ENCODE measurements at places on chromosomes 4 and X. TPM values are rescaled to one million over a fixed set of nuclear protein-coding genes. Genes with fewer than 3 reads are reported as not detected.

The CENPI gene
- 0.16 TPM for polyA plus RNA-seq

The PAGE5 gene
- not detected for polyA plus RNA-seq

The GNRHR gene
- not detected for polyA plus RNA-seq

The XAGE1B gene
- polyA plus RNA-seq = not detected

The ADAMTS3 gene
- polyA plus RNA-seq = 0.13 TPM

The FHDC1 gene
- polyA plus RNA-seq = 0.69 TPM

The RTL3 gene
- 0.04 TPM for polyA plus RNA-seq

The STOX2 gene
- 2.4 TPM for polyA plus RNA-seq

The CENPE gene
- 0.16 TPM for polyA plus RNA-seq

The PCSK1N gene
- 53.2 TPM for polyA plus RNA-seq

The ZNF185 gene
- polyA plus RNA-seq = 3.9 TPM

The PHOX2B gene
- polyA plus RNA-seq = not detected

The RAB41 gene
- not detected for polyA plus RNA-seq

The FHIP1A gene
- 0.11 TPM for polyA plus RNA-seq

The IRAK1 gene
- polyA plus RNA-seq = 68.1 TPM

The HTRA3 gene
- polyA plus RNA-seq = 41.8 TPM

The LRCH2 gene
- polyA plus RNA-seq = 0.94 TPM

The RTL9 gene
- not detected for polyA plus RNA-seq

The TLR1 gene
- 2.9 TPM for polyA plus RNA-seq

The GYPA gene
- not detected for polyA plus RNA-seq
